Kidney (tissue), 22 donors: ENCODE measurements at places on chromosomes 6 and 20. TPM values are rescaled to one million over a fixed set of nuclear protein-coding genes. Genes with fewer than 3 reads are reported as not detected.

SUPT3H gene
- total RNA-seq: 10.1 TPM

FABP7 gene
- total RNA-seq: not detected

RFX6 gene
- not detected for total RNA-seq

- DNase-seq: no peak
Observed at GRCh38 chr6:149254253-149254652, 63.3 kb upstream of the TAB2 start.

DNA sequence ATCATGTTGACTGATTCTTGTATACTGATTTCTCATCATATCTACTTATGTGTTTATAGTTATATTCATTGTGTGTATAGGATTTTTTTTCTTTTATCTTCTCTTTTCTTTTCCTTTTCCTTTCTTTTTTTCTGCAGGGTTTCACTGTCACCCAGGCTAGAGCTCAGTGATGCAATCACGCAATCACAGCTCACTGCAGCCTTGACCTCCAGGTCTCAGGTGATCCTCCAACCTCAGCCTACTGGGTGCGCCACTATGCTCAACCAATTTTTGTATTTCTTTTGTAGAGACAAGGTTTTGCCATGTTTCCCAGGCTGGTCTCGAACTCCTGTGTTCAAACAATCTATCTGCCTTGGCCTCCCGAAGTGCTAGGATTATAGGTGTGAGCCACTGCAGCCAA lies 1.6 kb upstream of the PBOV1 start:
- no peak for DNase-seq

GRCh38 chr6:45012687-45013086 lies 315.4 kb upstream of the RUNX2 start:
- no peak for DNase-seq

GRCh38 chr20:3900187-3900604 lies 11.0 kb downstream of the PANK2 start:
- no peak for DNase-seq

- DNase-seq: no peak
Observed at GRCh38 chr6:106102034-106102433, 15.9 kb downstream of the PRDM1 start.

GRCh38 chr6:98653179-98653578 lies 181.2 kb upstream of the POU3F2 start:
- no peak for DNase-seq

DNA sequence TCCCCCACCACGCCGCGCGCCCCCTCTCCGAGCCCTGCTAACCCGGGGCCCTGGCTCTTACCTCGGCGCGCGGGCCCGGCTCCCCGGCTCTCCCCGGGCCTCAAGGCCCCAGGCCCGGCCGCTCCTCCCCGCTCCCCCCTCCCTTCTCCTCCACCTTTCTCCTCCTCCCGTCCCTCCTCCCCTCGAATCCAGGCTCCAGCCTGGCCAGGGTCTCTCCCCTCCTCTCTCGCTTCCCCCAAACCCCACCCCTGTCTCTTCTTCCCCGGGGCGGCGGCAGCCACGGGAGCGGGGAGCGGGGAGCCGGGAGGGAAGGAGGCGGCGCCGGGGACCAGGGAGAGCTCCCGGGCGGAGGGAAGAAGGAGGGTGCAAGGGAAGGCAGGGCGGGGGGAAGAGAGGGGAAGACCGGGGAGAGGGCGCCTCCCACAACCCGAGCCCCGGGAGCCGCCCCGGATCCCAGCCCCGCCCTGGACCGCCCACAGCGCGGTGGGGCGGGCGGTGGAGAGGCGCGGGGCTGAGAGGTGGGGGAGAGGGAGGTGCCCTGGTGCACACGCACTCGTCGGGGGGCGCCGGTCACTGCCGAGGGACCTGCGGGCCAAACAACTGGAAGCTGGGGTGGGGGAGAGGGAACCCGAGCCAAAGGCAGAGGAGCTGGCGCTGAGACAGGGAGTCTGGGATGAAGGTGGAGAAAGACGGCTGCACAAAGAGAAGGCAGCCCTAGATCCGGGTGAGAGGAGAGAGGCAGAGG lies at the start of gene GABBR1:
Gene GABBR1, minus strand, starts transcription at position 395 of the 745 bp plus-strand sequence. CDS start 798 bp downstream, outside the sequence.
- peak; percentile 98 for DNase-seq

DNA sequence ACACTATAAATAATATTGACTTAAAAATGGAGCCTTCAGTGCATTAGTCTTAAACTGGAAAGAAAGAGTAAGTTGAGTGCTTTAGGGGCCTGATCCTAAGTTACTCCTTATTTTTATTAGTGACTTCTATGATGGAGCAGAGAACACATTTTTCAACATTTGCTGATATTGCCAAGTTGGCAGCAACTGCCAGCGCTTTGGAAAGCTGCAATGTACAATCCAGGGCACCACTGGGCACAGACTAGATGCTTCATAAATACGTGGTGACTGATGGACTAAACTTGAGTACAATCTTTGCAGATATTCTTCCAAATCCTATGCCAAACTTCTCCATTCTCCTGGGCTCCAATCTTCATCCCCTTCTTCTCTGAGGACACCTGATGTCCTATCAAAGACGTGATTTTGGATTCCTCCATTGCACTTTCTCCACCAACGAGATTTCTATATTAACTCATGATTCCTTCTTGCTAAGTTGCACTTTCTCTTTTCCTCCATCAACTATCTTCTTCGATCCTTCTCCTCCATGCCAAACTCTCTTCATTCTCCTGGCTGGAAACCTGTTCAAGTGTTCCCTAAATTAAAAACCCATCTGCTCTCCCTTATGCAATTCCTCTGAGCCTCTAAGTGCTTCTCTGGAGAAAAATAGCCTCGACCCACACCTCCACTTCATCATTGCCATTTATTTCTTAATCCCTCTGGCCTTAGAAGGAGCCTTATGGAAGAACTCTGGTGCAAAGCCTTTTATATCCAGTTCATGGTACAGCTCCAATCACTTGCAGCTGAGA lies 28.5 kb upstream of the PAK5 start:
- no peak for DNase-seq
